ENCODE measurements at places on chromosomes 13 and 19.

- DNase-seq: peak; percentile 31
These were observed 7.0 kb upstream of the TMC4 start for GRCh38 chr19:54179921-54180461.

- no peak for DNase-seq
These were observed 19.8 kb downstream of the ZNF709 start for GRCh38 chr19:12464769-12465168.

- DNase-seq: no peak
These were observed 23.6 kb downstream of the LYL1 start for GRCh38 chr19:13078897-13079541.

- DNase-seq: no peak
These were observed 6.1 kb downstream of the KLK7 start for GRCh38 chr19:50977626-50978025.
